ENCODE measurements at places on chromosomes 6 and 20. TPM values are rescaled to one million over a fixed set of nuclear protein-coding genes. Genes with fewer than 3 reads are reported as not detected.

The MUC22 gene
- total RNA-seq = not detected

The HLA-DMA gene
- total RNA-seq = 13.7 TPM

The PACSIN1 gene
- total RNA-seq = 10.3 TPM

The ATRN gene
- total RNA-seq = 36.9 TPM

The GLP1R gene
- total RNA-seq = 0.08 TPM

The MEI4 gene
- total RNA-seq = not detected

The MPIG6B gene
- 0.24 TPM for total RNA-seq

The AURKA gene
- total RNA-seq = 3.2 TPM

The PNPLA1 gene
- not detected for total RNA-seq

The C6orf52 gene
- 1.7 TPM for total RNA-seq

The FAM83C gene
- not detected for total RNA-seq

The TFAP2B gene
- not detected for total RNA-seq

The SMOC2 gene
- 37.2 TPM for total RNA-seq

The DYNLT1 gene
- total RNA-seq = 131 TPM

The LINC00237 gene
- not detected for total RNA-seq

The CCDC170 gene
- total RNA-seq = 0.38 TPM

The OR2H2 gene
- not detected for total RNA-seq

The ADGRG6 gene
- total RNA-seq = 2.3 TPM
